ENCODE measurements at places on chromosomes 11 and 22.

- H3K27me3 ChIP-seq: no peaks in the 10 kb centered on the region
- no peak overlapping the region for H3K27ac ChIP-seq
- DNase-seq: no peak
- peaks cover 2% of the 10 kb centered on the region for H3K36me3 ChIP-seq
- H3K4me3 ChIP-seq: no peak overlapping the region
Observed at GRCh38 chr22:17647991-17648390, 9.4 kb downstream of the BCL2L13 start.

DNA sequence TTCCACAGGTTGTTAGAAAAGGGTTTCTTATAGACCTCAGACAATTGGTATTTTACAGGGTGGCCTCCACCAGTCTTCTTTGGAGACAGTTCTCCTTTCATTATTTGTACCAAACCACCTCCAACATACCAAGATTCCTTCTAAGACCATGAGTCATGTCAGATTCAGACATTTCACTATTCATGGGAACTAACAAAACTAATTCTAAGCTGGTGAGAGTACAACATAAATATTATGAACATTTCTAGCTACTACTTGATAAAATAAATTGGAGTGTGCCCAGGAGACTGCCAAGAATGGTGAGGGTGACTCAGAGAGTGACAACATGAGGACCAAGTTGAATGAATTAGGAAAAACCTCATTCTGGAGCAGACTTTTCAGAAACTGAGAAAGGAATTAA, 494.6 kb upstream of the LRRC4C start:
- H3K4me1 ChIP-seq: no peaks in the 10 kb centered on the region
- no peaks in the 10 kb centered on the region for H3K36me3 ChIP-seq
- H3K4me3 ChIP-seq: no peak overlapping the region
- H3K27me3 ChIP-seq: peaks cover 2% of the 10 kb centered on the region

DNA sequence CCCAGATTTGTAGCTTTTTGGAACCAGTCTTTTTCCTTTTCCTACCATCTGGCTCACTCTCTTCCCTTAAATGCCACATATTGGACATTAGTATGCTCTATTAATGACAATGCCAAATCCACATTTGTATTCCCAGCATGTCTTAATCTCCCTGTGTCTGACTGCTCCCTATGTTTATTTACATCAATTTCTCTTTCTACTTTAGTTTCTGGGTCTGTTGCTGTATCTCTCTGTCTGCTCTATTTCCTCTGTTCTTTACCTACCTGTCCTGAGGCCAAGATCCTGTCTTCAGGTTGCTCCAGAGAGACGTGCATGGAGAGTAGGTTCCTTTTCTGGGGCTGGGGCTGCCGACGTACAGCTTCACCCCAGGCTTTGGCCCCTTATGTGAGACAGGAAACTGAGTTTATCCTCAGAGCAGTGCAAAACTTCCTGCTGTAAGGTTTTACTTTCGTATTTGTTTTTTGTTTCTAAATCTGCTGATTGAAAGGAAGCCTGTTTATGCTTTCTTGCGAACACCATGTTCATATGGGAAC, 25.6 kb downstream of the OR2AG2 start:
- no peaks in the 10 kb centered on the region for H3K36me3 ChIP-seq
- no peaks in the 10 kb centered on the region for H3K4me1 ChIP-seq
- no peak overlapping the region for H3K27ac ChIP-seq
- H3K4me3 ChIP-seq: no peak overlapping the region
- no peak for DNase-seq

GRCh38 chr11:5275369-5276110, 5.8 kb upstream of the HBE1 start:
- no peak for DNase-seq
- no peak overlapping the region for H3K4me3 ChIP-seq
- no peaks in the 10 kb centered on the region for H3K27me3 ChIP-seq
- no peaks in the 10 kb centered on the region for H3K36me3 ChIP-seq

DNA sequence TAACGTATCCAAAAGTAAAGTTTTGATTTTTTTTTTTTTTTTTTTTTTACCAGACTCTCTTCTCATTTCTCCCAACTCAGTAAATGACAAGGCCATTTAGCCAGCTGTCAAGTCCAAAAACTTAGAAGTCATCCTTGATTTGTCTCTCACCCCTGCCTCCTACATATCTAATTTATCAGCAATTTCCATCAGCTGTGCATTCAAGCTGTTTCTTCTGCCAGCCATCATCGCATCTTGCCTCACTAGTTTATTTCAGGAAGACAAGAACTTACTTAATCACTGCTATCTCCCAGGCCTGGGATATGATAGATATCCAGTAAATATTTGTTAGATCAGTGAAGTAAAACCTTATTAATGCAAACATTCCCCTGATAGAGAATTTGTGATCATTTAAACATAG, 47.6 kb downstream of the SCGB1A1 start:
- H3K4me3 ChIP-seq: no peak overlapping the region
- DNase-seq: no peak
- peaks cover 2% of the 10 kb centered on the region for H3K27me3 ChIP-seq
- H3K36me3 ChIP-seq: no peaks in the 10 kb centered on the region
- peaks cover 24% of the 10 kb centered on the region for H3K4me1 ChIP-seq

- H3K36me3 ChIP-seq: peaks cover 22% of the 10 kb centered on the region
- peaks cover 40% of the 10 kb centered on the region for H3K4me1 ChIP-seq
- peaks cover 20% of the 10 kb centered on the region for H3K27me3 ChIP-seq
- no peak overlapping the region for H3K4me3 ChIP-seq
- H3K27ac ChIP-seq: peak overlapping the region; percentile 35
Observed at GRCh38 chr11:75576499-75576918, 14.5 kb downstream of the SERPINH1 start.

DNA sequence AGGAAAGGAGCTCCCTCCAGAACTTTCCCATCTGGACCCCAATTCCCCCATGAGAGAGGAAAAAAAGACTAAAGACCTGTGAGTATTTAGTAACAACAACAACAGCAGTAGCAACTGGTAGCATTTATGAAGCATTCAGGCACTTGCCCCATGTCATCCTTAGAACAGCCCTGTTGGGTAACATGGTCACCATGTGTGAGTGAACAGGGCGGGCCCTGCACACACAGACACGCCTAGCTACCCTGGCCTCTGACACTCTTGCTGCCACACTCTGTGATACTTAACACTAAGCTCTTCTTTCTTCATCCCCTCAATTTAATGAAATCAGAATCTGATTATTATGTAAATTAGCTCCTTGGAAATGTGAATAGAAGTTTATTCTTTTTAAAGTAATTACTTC, 26.1 kb upstream of the SLC25A18 start:
- H3K27ac ChIP-seq: no peak overlapping the region
- no peaks in the 10 kb centered on the region for H3K4me1 ChIP-seq
- no peaks in the 10 kb centered on the region for H3K36me3 ChIP-seq
- peaks cover 21% of the 10 kb centered on the region for H3K27me3 ChIP-seq
- H3K4me3 ChIP-seq: no peak overlapping the region
- DNase-seq: no peak

- H3K27ac ChIP-seq: peak overlapping the region; percentile 89
- H3K4me3 ChIP-seq: peak overlapping the region; percentile 47
- no peak for DNase-seq
- H3K27me3 ChIP-seq: no peaks in the 10 kb centered on the region
- no peaks in the 10 kb centered on the region for H3K36me3 ChIP-seq
Observed at GRCh38 chr22:20905415-20906386, 11.5 kb upstream of the CRKL start.

GRCh38 chr11:12291313-12291712, 86.1 kb upstream of the PARVA start:
- no peaks in the 10 kb centered on the region for H3K27me3 ChIP-seq
- no peak overlapping the region for H3K4me3 ChIP-seq
- no peak for DNase-seq
- H3K36me3 ChIP-seq: no peaks in the 10 kb centered on the region
- peaks cover 53% of the 10 kb centered on the region for H3K4me1 ChIP-seq

DNA sequence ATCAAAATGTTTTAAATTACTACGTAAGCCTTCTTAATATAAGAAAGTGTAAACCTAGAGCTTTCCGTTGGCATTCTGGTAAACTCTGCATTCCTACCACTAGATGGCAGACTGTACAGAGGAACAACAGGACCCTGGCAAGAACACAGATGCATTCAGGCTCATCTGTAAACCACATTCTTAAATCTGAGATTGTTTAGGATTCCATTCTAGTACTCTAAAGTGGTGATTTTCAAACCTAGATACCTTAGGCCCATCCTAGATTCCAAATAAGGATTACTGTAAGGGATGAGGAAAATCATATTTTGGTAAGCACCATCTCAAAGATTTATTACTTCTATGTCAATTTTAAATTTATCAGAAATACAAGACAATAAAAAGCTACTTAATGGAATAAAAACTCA, 26.9 kb downstream of the PICALM start:
- DNase-seq: peak; percentile 83
- H3K4me3 ChIP-seq: peak overlapping the region; percentile 80
- H3K4me1 ChIP-seq: peaks cover 71% of the 10 kb centered on the region
- no peaks in the 10 kb centered on the region for H3K27me3 ChIP-seq
- H3K36me3 ChIP-seq: peaks cover 7% of the 10 kb centered on the region

DNA sequence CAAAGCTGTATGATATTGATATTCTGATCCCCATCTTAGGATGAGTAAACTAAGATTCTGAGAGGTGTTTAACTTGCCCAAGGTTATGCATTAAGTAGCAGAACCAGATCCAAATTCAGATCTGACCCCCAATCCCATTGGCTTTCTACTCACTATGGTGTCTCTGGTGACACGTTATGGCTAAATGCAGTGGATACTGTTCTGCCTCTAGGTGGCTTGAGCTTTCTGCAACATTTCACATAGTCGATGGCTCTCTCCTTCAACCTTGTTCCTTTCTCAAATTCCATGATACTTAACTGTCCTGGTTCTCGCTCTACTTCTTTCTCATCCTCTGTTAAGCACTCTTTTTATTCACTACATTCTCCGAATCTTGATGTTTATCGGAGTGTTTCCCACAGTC, 9.4 kb downstream of the C11orf97 start:
- H3K27ac ChIP-seq: no peak overlapping the region
- H3K27me3 ChIP-seq: peaks cover 8% of the 10 kb centered on the region
- H3K4me3 ChIP-seq: no peak overlapping the region
- peak; percentile 32 for DNase-seq
- H3K36me3 ChIP-seq: no peaks in the 10 kb centered on the region

GRCh38 chr11:23143022-23143421, 282.7 kb upstream of the CCDC179 start:
- no peak for DNase-seq
- peaks cover 5% of the 10 kb centered on the region for H3K27me3 ChIP-seq
- H3K4me1 ChIP-seq: peaks cover 26% of the 10 kb centered on the region
- H3K36me3 ChIP-seq: no peaks in the 10 kb centered on the region
- no peak overlapping the region for H3K4me3 ChIP-seq

GRCh38 chr11:112374486-112375140, 114.0 kb upstream of the PLET1 start:
- no peak for DNase-seq
- H3K4me3 ChIP-seq: no peak overlapping the region
- peaks cover 6% of the 10 kb centered on the region for H3K27me3 ChIP-seq
- no peak overlapping the region for H3K27ac ChIP-seq

DNA sequence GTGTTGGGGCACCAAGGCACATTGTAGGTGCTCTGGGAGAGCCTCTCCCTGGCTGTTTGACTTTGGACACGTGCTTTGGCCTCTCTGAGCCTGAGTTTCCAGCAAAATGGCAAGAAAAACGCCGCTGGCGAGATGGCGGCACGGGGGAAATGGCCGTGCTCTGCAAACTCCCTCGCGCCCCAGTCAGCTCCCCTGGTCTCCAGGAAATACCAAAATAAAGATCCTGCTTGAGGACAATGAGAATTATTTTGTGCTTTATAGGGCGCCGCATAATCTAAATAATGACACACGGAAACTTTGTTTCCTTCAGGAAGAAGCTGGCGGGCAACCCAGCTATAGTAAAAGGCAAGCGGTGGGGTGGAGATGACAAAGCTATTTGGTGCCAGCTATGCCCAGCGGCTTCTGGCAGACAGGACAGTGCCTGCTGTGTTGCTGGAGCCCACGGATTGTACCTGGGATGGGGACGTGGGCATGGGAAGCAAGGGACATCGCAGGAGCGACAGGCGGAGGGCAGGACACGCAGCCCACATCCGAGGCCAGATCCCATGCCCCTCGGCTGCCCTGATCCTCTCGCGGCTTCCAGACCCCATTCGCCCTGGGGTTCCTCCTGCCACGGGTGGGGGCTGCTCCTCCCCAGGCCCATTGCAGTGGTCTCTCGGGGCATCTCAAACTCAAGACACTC, 26.3 kb upstream of the RFPL3 start:
- DNase-seq: no peak
- no peaks in the 10 kb centered on the region for H3K36me3 ChIP-seq
- no peaks in the 10 kb centered on the region for H3K4me1 ChIP-seq
- no peak overlapping the region for H3K27ac ChIP-seq

- H3K4me3 ChIP-seq: no peak overlapping the region
- H3K27ac ChIP-seq: no peak overlapping the region
- H3K4me1 ChIP-seq: no peaks in the 10 kb centered on the region
- no peak for DNase-seq
- H3K27me3 ChIP-seq: peaks cover 18% of the 10 kb centered on the region
- H3K36me3 ChIP-seq: no peaks in the 10 kb centered on the region
Observed at GRCh38 chr11:18203723-18204122, 31.1 kb downstream of the MRGPRX4 start.

DNA sequence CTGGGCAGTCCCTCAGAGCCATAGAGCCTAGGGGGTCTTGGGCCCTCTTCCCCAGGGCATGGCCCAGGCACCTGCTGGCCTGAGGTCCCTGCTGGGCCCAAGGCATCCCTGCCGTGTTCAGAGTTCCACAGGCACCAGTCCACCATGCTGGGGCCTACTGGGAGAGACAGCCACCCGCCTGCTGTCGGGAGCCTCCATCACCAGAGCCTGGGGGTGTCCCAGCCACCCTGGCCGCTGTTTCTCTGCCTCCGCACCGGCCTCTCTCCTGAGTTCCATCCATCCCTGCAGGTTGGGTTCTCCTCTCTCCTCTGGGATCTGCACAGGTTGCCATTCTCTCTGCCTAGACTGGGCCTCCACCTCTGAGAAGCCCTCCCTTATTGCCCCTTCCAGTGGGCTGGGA, 68.6 kb downstream of the KCNQ1 start:
- DNase-seq: no peak
- H3K4me3 ChIP-seq: no peak overlapping the region
- H3K36me3 ChIP-seq: no peaks in the 10 kb centered on the region
- peaks cover 14% of the 10 kb centered on the region for H3K27me3 ChIP-seq
- no peaks in the 10 kb centered on the region for H3K4me1 ChIP-seq

DNA sequence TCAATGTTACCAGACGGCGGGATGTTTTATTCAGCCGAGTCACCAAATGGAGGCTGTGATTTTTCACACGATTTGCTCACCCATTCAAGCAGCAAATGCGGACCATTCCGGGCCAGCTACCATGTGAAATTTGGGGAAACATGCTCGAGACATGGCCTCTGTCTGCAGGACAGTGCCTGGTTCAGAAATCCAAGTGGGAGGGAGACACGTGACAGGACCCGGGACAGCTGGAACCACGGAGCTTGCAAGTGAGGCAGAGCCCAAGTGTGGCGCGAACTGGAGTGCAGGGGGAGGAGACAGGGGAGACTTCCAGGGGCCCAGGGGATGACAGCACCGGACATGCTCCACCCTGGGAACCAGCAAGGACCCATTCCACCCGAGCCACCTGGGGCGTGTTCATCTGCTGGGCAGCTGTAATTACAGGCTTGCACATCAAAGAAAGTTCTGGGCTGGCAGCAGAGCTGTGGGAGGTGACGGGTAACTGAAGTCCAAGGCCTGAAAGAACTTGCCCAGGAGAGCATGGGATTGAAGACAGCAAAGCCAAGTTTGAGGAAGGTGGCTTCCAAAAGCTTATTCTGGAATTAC, 16.5 kb downstream of the CERK start:
- no peak overlapping the region for H3K4me3 ChIP-seq
- 0 out of 2 replicates have a peak overlapping the region, but pooled peaks have one; percentile 11 for H3K27ac ChIP-seq
- DNase-seq: no peak
- H3K4me1 ChIP-seq: no peaks in the 10 kb centered on the region
- H3K27me3 ChIP-seq: no peaks in the 10 kb centered on the region
- H3K36me3 ChIP-seq: peaks cover 18% of the 10 kb centered on the region
